ENCODE measurements at places on chromosomes 5 and 9.
A peak's percentile ranks its signal among the peaks of the same experiment; 100 is the strongest.

DNA sequence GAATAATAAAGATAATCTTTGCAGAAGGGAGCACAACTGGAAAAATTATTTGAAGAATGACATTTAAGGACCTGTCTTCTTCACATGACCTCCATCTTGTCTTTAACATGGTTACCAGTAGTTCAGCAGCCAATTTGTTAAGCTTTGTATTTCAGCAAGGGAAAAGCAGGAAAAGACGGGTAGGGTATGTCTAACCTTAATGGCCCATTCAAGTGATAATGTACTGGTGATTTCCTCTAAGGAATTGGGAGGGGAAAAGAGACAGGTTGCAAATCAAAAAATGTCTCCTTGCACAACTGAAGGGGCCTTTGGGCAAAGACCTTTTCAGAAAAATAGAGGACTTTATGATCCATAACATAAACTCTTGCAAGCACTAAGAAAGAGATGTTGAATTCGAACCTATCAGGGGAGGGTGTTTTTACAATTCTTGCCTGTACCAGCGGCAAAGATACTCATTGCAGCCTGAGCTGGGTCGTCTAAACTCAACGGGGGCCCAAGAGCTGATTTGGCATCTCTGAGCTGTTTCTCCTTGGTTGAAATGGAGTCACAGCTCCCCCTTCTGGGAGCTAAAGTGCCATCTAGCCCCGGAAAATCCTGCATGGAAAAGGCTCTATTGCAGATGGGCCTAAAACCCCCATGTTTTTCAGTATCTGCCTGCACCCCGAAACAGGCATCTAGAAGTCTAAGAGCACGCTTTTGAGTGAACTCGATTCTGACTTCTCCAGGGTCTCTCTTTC lies 3.8 kb downstream of the BRINP1 start:
- peak; percentile 25 for DNase-seq

GRCh38 chr9:85056203-85056572 lies 386.7 kb downstream of the NTRK2 start:
- peak; percentile 43 for DNase-seq

- DNase-seq = no peak
Observed at GRCh38 chr5:6084376-6084775, 294.0 kb downstream of the MED10 start.

DNA sequence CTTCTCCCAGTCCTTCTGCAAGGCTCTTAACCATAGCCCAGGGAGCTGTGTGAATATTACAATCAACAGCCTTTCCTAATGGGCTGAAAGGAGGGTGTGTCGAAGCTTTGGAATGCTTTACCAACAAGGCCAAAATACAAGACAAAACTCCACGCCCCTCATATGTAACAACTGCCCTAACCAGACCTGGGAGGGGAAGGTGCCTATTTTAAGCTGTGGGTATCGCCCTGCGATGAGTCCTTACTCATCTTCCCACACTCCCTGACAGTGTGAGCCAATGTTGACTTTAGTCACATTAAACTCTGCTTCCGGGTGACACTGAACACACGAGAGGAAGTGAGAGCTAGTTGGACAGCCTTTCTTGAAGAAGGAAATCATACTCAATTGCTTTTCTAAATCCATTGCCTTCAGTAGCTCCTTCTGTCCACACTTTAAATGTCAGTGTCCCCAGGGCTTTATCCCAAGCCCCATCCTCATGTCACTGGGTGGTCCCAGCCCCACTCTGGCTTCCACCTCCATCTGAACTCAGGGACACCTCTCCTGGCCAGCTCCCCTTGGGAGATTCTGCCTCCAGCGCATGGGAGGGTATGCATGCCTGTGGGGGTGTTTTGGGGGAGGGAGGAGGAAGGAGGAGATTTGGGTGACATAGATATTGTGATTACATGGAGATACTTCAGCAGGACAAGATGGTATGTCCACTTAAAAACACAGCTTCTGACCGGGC lies 6.5 kb upstream of the TBC1D9B start:
- DNase-seq = no peak

DNA sequence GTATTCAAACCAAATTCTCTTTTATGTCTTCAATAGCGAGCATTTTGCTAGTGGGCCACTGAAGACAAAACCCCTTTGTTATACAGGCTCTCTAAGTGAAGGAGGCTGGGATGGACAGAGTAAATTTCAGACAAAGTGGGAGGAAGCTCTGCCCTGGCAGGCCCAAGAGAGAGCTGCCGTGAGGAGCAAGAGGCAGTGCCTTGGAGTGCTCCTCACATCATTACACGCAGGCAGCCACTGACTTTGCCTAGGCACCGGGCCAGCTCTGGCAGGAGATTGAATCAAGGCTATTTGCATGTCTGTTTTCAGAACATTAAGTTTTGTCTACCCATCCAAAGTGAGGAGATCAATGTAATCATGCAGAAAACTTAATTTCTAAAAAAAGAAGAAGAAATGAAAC lies 167.7 kb downstream of the CCDC192 start:
- DNase-seq = no peak

DNA sequence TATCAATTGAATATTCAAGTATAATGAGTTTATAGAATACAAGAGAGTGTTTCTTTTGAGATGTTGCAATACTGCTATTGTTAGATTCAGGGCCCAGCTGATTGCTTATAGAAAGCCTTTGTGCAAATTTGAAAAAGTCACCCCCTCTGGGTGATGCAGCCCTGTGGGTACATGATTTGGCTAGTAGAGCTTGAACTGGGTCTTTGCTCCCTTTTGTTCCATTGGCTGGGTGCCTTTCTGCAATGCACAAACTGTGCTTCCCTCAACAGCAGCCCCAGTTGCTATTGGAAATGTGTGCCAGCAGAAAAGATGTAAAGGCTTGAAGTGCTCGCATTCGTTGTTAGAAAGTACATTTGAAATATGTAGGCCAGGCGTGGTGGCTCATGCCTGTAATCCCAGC lies 61.8 kb upstream of the CEMIP2 start:
- DNase-seq = no peak

DNA sequence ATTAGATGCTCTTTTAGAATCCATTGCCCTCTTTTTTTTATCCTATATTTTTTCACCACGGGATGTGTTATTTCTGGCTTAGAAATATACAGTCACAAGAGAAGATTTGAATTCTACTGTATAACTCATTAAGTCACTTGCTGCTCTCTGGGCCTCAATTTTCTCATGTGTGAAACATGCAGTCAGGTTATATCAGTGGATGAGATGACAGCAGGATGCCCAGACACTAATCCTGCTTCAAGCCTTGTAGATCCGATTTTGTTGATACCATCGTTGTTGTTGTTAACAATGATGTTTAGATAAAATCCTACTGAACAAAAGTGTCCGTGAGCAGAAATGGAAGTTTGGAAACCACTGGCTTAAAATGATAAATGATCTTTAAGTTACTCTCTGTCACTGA lies 421.9 kb upstream of the DMAC1 start:
- no peak for DNase-seq

- DNase-seq = peak; percentile 42
Observed at GRCh38 chr9:97237951-97238889, 69.2 kb upstream of the CCDC180 start.

DNA sequence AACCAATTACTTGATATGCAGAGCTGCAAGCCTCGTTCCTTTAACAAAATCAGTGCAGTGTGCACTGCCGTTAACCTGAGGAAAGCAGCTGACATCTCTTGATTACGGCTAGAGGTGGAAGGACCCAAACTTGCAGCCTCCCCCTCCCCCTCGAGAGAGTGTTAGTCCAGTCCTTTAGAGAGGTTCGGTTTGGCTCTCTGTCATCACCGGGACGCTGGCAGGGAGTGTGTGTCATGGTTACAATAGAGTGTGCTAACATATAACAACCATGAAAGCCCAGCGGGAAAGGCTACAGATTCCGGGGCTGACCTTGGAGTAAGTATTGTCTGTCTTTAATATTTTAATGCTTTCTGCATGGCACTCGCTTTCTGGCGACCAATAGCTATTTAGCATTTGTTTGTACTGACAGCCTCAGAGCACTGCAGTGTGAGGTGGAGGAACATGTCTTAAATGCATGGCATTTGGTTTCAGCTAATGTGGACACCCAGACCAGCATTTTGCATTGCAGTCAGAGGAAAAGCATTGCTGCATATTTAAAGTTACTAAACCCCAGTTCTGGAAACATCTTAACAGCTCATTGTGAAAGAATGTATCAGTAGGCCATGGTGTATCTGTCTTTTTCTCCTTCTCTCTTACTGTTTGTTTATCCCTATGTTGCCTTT lies 237.5 kb downstream of the CD180 start:
- no peak for DNase-seq

GRCh38 chr9:116160676-116161571 lies 7.3 kb downstream of the PAPPA start:
- no peak for DNase-seq

DNA sequence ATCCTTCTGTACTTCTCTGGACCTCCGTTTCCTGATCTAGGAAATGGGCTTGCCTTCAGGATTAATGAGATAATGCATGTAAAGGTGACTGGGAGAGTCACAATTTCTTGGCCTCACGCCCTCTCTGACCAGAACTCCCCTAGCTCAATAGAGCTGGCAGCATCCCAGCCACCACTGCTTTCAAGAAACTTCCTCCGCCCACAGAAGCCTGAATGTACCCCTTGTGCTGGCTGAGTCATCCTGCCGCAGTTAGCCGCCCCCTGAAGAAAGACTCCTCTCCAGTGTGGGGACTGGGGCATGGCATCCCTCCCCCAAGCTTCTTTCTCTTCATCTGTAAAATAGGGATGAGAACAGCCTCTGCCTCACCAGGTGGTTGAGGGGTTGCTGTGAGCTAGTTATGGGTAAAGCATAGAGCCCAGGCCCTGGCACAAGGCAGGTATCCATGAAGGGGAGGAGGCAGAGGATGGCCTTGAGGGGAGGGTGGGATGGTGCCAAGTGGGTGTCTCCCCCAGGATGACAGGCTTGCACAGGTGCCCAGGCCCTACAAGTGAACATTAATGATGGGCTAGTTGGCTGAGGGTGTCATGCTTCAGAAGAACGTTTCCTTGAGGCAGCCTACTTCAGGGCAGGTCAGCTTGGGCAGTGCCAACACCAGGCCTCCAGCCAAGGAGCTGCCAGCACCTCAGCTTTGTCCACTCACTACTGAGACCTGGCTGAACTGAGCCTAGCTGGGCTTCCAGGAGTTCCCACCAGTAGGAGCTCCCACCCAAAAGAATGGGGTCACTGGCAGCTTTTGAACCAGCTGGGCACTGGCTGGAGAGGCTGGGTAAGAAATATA lies 3.4 kb downstream of the PDLIM4 start:
- DNase-seq = peak; percentile 48

DNA sequence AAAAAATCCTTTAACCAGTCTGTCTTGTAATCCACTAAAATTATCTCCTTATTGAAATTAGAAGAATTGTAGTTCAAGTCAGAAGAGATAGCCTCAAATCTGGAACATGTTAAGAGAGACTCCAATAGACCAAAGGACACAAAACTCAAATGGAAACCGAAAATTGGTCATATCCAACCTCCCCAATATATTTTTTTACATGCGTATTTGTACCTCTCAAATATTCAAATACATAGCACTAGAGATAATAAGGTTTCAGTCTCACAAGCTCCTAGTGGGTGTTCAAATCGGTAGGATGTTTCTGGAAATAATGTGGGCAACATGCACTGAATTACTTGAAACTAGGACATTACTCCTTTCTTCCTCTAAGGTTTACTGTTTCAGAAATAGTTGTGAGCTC lies 33.5 kb downstream of the EPB41L4A start:
- DNase-seq = no peak

- no peak for DNase-seq
Observed at GRCh38 chr9:30522061-30522460, 1862.4 kb upstream of the ACO1 start.

- no peak for DNase-seq
Observed at GRCh38 chr5:77669677-77670076, 31.2 kb upstream of the OTP start.

- no peak for DNase-seq
Observed at GRCh38 chr9:89612566-89613278, 7.9 kb downstream of the GADD45G start.

Measured in GM20000 (cell line).